ENCODE measurements at places on chromosomes 3 and 15. TPM values are rescaled to one million over a fixed set of nuclear protein-coding genes. Genes with fewer than 3 reads are reported as not detected.

Gene USF3
- 26.9 TPM for total RNA-seq

Gene VILL
- total RNA-seq, result 14.9 TPM

Gene TRPC1
- 55.5 TPM for total RNA-seq

Gene PLSCR4
- total RNA-seq, result 46.9 TPM

Gene BTLA
- total RNA-seq, result not detected

Gene IQCF5
- not detected for total RNA-seq

Gene CLRN1
- 12.0 TPM for total RNA-seq

Gene CEMIP
- total RNA-seq, result 4.0 TPM

Gene PPM1L
- total RNA-seq, result 58.1 TPM

Gene SAMD7
- 22.0 TPM for total RNA-seq

Gene OIP5
- 4.6 TPM for total RNA-seq
